ENCODE measurements at places on chromosomes 3 and 15.

DNA sequence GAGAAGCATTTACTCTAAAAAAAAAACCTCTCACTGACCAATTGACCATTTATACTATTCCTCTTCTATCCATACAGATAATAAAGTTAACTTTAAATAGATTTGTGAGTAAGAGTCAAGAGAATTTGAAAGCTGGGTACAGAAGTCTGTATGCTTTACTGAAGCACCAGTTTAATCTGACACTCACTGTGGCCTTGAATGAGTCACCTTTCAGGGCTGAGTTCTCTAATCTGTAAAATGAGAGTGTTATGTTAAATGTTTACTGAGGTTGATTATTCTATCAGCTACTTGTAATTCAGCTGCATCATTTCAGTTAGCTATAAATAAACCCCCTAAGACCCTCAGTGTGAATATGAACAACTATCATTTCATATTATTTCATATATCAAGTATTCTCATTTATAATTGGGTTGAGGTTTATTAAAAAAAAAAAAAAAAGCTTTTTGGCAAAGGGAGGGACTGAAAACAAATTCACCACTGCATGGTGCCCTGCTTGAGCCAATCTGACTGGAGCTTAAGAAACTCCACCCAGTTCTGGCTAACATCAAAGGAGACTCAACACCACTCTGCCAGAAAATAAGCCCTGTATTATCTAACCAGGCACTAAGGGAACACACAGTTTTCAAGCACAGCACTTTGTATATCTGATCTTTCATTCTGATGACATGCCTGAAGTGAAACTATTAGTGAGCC is 2.8 kb downstream of the MAP4 start:
- no peak for DNase-seq

- DNase-seq = no peak
Observed at GRCh38 chr3:175612487-175613196, 753.5 kb downstream of the NAALADL2 start.

- no peak for DNase-seq
Observed at GRCh38 chr3:65005486-65005885, 317.7 kb upstream of the ADAMTS9 start.

GRCh38 chr3:101833446-101833974 is 15.8 kb upstream of the NFKBIZ start:
- no peak for DNase-seq

- DNase-seq = peak; percentile 81
Observed at GRCh38 chr3:179563271-179563783, 601 bp downstream of the ACTL6A start.

DNA sequence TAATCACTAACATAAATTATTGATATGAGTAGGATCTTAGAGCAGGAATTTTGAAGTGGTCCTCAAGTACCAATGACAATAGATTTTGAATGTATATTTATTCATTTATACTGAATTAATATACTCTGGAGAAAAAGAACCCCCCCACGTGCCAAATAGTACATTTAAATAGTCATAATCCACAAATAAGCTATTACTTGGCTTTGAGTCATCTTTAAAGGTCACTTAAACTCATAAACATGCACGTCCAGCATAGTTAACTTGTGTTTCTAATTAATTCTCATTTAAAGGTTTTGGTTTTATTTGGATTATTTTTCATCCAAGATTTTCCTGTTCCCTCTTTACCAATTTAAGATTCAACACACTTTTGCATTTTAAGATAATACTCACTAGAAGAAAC is 35.1 kb downstream of the FGF7 start:
- DNase-seq = no peak

DNA sequence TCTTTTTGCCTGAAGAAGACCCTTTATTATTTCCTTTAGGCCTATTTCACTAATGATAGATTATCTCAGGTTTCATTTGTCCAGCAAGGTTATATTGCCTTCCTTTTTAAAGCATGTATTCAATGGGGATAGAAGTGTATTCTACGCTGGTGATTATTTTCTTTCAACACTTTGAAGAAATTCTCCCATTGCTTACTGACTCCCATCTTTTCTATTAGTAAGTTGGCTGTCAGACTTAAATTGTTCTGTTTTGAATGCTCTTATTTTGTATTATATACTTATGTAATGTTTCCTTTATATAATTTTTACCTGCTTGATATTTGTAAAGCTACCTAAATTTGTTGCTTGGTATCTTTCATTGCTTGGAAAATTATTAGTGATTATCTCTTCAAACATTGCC is 445.1 kb upstream of the RASGRP1 start:
- no peak for DNase-seq

- DNase-seq = no peak
Observed at GRCh38 chr3:114650808-114651207, 357.0 kb downstream of the TIGIT start.
